ENCODE measurements at places on chromosomes 5 and 9.

GRCh38 chr5:160976181-160976580 is 124.2 kb upstream of the ATP10B start:
- no peak for DNase-seq

GRCh38 chr9:95415158-95415557 is 97.6 kb upstream of the FANCC start:
- DNase-seq, result no peak

DNA sequence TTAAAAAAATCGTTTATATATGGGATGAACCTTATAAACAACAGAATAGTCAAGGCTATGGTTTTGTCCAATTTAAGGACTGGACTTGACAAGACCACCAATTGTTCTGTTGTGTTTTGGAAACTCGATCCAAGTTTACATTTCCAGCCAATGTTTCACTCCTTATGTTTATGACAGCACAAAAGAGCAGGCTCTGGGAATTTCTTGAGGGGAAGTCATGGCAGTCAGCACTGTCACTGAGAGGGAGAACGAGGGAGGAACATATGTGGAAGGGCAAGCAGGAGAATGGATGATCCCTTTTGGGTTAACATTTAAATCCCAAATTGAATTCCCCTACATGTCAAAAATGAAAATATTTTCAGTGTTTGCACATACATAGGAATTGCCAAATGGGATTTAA is 292.5 kb downstream of the MARCHF11 start:
- DNase-seq, result no peak

DNA sequence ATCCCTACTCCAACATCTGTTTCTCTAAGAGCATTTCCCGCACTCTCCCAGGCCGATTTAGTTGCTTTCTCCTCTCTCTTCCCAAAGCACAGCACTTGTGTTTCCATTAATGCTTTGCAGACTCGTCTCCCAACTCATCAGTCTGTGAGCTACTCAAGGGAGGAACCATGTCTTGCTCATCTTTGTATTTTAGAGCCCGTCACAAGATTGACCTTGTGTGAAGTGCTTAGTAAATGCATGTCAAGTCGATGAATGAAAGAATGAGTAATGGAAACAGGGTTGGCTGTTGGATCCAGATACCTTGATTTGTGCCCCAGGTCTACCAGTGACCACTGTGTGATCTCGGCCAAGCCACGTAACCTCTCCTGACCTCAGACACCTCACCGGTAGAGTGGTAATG is 99.3 kb downstream of the KLF4 start:
- DNase-seq, result no peak

DNA sequence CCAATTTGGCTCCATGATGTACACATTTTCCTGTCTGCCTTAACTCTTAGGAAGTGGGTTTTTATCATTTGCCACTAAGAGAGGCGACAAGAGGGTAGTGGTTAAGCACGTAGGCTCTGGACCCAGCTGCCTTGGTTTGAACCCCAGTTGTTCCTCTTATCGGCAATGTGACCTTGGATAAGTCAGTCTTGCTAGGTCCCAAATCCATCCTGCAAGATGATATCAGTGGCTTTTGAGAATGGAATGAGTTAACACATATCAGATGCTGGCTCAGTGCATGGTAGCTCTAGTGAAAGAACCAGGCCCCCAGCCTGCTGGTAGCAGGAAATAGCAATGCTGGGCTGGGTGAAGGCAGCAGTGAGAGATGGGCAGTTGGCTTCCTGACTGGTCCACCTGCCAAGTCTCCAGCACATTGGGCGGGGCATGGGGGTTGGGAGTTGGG is 72.5 kb downstream of the STK10 start:
- DNase-seq, result no peak

DNA sequence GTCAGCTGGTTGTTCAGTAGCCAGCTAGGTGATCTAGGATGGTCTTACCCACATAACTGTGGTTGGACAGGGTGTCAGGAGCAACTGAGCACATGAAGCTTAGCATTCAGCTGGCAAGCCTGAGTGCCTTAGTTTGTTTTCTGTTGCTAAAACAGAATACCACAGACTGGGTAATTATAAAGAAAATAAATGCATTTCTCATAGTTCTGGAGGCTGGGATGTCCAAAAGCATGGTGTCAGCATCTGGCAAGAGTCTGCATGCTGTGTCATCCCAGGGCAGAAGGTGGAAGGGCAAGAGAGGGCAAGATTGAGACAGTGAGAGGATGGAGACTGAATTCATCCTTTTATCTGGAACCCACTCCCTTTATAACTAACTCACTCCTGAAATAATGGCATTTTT is 921.5 kb downstream of the TLE4 start:
- DNase-seq, result no peak

GRCh38 chr5:132024117-132024435 is 12.6 kb upstream of the ACSL6 start:
- DNase-seq, result no peak

DNA sequence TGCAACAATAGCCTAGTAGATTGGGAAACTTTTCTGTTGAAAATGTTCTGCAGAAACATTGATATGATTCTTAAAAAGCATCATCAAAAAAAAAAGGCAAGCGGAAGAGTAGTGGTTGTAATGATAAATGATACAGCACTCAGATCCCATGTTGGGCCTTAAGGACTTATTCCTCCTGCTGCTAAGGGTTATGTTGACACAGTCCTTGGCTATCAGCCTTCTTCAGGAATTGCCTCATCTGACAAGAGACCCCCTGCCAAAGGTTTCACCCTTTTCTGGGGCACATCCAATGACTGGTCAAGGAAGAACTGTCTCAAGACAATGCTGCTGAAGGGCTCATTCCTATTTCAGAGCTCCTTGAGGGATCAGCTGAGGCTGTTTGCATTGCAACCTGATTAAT is 44.3 kb upstream of the MAMDC2 start:
- no peak for DNase-seq

DNA sequence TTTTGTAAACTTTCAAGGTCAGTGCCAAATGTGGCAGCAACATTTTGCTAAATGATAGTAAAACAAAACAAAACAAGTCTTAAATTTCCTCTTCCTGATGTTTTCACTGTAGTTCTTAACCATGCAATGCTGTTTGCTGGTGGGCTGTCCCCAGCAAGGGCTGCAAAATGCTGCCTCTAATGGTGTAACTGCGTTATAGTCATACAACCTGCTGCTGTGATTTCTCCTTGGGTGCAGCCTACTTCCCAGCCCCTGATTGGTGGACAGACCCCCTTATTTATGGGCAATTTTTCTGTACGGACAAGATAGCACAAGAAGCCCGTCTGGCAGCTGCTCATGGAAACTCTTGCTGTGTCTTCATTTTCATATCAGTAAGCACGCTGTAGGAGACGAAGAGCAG is 26.6 kb upstream of the PIP5K1B start:
- DNase-seq, result no peak

DNA sequence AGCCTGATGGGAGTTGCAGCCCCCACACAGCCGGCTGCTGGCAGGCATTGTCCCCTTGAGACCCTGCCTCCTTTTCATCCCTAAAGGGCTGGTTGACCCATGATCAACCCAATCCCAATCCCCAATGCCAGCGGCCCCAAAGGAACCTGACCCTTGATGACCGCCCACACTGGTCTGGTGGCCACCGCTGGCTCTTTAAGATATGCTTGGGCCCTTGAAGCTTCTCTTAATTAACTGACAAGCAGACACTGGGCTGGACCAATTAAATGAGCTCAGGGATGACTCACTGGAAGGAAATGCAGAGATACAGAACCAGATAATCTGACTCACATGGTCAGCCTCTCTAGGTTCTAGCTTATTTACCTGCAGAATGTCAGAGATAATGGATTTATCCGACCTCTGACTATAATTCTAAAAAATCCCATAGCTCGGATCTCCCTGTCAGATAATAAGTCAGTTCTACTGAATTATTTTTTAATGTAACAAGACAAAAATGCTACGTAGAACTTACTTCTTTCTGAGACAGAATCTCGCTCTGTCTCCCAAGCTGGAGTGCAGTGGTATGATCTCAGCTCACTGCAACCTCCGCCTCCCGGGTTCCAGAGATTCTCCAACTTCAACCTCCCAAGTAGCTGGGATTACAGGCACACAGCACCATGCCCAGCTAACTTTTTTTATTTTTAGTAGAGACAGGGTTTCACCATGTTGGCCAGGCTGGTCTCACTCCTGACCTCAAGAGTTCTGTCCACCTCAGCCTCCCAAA is 11.1 kb upstream of the MLANA start:
- DNase-seq, result no peak

GRCh38 chr5:157743163-157744050 is at the start of gene LSM11:
Gene LSM11, plus strand, starts transcription at chr5:157743712. Its CDS starts 39 bp downstream, at chr5:157743751.
- DNase-seq, result peak; percentile 91

- no peak for DNase-seq
Observed at GRCh38 chr9:129206905-129207304, 28.8 kb upstream of the IER5L start.

DNA sequence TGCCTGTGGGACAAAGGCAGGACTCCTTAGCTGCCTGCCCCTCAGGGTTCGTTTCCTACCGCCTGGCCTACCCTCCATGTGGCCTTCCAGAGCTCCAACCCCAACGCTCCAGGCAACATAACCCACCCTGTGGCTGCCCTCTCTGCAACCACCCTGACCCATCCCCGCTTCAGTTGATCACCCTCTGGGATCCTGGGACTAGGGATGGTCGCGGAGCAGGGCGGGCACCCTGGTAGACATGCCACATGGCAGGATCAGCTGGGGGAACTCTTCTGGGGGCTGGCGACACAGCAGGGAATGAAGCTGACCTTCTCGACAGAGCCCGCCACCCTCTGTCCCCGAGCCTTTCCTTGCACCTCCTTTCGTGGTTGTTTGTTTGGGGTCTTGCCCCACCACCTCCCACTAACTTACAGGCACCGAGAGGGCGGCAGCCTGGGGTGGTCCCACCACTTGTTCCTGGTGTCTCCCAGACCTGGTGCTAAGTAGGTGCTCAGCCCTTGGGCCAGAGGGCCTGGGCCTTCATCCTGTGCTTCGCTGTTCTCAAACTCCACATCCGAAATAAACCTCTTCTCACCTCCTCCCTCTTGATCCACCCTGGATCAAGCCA is 243.1 kb downstream of the PBX3 start:
- DNase-seq, result no peak

- DNase-seq, result no peak
Observed at GRCh38 chr5:149037817-149038216, 25.0 kb downstream of the SH3TC2 start.

DNA sequence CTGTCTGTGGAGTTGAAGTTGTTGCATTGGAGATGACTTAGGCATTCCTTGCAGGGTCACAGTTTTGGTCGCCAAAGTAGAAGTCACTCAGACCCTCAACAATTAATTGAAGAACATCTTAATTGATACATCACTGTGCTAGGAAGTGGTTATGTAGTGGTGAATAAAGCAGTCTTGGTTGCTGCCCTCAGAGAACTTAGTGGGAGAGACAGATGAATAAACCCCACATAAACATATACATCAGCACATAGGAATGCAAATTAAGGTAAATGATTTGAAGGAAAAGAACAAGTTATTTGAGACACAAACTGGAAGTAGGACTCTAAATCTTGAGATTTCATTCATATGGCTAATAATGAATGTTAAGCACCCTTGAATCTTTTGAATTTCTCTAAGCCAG is 25.7 kb downstream of the FAM174A start:
- no peak for DNase-seq

GRCh38 chr5:78269088-78269703 is 25.3 kb downstream of the AP3B1 start:
- DNase-seq, result no peak

- DNase-seq, result no peak
Observed at GRCh38 chr5:131495536-131496399, 139.3 kb downstream of the RAPGEF6 start.

- no peak for DNase-seq
Observed at GRCh38 chr9:69554945-69555344, 117.2 kb downstream of the APBA1 start.

- DNase-seq, result no peak
Observed at GRCh38 chr5:90477073-90477472, 2.4 kb downstream of the POLR3G start.

DNA sequence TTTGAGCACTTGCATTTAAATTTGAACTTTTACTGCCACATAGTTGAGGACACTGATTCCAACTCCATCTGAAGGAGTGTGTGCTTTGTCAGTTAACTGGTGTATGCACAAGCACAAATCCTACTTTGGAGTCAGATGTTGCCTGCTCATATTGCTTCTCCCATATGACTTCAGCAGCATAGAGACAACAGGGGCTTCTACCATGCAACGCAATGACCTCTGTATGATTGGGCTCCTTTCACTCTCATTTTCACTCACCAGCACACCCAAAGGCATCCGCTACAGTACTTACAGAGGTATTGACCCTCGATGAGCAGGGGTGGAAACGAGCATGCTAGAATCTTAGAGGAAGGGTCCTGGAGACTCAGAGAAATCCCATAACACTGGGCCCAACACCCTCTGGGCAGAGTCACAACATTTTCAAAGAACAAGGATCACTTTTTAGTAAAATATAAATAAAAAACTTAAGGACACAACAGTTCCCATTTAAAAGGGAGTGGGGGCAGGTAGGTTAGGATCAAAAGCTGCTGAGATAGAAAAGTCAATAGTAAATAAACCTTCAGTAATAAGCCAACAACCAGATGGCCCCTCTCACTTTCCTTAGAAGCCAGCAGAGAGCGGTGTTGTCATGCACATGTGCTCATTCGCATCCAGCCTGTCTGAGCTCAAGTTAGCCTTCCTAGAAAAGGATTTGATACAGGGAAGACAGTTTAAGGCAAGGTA is 203.8 kb downstream of the SNCAIP start:
- DNase-seq, result no peak

DNA sequence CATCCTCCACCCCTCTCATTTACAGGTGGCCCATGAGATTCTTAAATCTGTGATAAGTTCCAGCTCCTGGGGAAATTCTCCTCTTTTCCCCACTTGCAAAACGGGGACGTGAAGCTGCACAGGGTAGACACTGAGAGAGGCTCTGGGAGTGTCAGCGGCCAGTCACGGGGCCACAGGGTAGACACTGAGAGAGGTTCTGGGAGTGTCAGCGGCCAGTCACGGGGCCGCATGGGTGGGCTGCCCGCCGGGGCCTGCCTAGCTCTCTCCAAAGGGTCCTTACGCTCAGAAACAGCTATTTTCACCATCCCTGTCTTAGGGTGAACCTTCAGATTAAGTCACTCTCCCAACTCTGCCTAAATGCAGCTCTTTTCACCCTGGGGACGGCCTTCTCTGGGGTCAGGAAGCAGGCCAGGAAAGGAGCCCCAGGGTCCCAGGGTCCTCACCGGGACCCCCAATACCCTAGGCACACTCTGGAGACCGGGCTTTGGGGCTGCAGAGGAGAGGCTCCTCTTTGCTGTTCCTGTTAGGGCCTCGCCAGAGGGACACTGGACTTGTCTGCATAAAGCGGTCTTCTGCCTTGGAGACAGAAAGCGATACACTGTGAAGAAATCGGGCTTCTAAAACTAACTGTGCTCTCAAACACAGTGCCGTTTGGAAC is 1.5 kb downstream of the FAM78A start:
- no peak for DNase-seq

GRCh38 chr9:123268199-123268464 is 254 bp downstream of the STRBP start:
- no peak for DNase-seq

- no peak for DNase-seq
Observed at GRCh38 chr5:179488491-179488890, 61.9 kb upstream of the RUFY1 start.

- no peak for DNase-seq
Observed at GRCh38 chr9:86039991-86040860, 59.1 kb downstream of the GOLM1 start.

- DNase-seq, result no peak
Observed at GRCh38 chr5:96374653-96375052, 58.4 kb downstream of the PCSK1 start.

- no peak for DNase-seq
Observed at GRCh38 chr5:68839019-68839552, 254.7 kb upstream of the SLC30A5 start.

GRCh38 chr9:33465596-33466564 is 7.8 kb downstream of the NOL6 start:
- DNase-seq, result no peak

- no peak for DNase-seq
Observed at GRCh38 chr5:148290271-148291195, 21.7 kb upstream of the SPINK7 start.
